Stimulated activated CD4-positive, alpha-beta T cell treated with anti-CD3 and anti-CD28 coated beads, Interleukin-1b, Interleukin-23, amount 100 ng/mL, for 1 hour (primary cell): ENCODE measurements at places on chromosomes 1 and 21.
A peak's percentile ranks its signal among the peaks of the same experiment; 100 is the strongest.

DNA sequence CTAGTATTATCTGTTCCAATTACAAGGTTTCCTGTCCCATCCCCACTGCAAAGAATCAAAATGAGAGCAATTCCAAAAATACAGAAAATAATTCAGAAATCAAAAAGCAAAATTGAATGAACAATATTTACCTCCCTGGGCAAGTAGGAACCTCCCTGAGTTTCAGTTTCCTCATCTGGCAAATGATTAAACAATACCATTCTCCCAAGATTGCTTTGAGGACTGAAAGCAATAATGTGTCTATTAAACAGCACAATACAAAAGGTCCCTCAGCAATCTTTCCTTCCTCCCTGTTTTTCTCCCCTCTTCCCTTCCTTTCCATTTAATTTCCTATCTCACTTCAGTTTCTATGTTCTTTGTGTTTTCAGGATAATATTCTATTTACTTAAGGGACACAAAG is 171.0 kb downstream of the ZC3H11B start:
- no peak for DNase-seq

- no peak for DNase-seq
Observed at GRCh38 chr1:14435368-14436023, 163.0 kb upstream of the KAZN start.

DNA sequence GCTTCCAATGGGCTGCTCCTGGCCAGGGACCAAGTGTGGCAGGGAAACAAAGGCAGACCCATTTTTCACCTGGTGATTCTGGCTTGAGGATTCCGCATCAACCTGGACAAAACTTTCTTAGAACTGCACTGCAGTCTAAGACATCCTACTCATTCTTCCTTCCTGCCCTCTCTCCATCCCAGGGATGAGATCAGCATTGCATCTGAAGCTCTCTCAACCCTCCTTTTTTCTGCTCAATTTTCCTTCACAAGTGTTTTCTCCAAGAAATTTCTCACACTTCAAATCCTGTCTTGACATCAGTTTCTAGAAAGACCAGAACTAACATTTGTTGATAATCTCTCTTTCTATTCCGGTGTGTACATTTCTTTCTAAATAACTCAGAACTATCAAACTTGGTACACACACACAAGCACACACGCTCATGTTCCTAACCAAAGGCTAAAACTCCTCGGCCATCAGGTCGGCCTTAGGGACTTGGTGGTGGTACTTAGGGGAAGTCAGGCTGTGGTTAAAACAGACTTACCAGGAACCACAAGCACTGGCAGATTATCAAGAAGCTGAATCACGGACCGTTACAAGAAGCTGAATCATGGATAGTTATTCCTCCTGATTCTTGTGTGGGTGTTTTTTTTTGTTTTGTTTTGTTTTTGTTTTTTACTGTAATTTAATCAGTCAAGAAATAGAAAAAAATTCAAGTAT is 21.0 kb upstream of the CXADR start:
- DNase-seq = no peak

- peak; percentile 37 for DNase-seq
Observed at GRCh38 chr1:9315411-9316079, 22.9 kb downstream of the SPSB1 start.

DNA sequence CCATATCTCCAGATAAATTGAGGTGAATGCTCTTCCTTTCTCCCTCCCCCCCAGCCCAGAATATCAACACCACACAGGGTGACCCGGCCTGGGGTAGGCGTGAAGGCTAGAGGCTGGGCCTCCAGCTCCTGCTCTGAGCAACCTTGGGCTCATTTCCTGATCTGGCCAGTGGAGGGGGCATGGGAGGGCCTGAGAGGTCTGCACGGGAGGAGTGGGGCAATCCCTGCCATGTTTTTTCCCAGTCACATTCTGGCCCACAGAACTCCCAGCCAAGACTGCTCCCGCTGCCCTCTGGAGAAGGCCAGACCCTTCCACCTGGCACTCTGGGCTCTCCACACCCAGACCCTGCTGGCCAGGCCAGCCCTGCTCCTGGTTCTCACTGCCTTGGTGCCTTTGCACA is 3.9 kb downstream of the CLDN19 start:
- no peak for DNase-seq

DNA sequence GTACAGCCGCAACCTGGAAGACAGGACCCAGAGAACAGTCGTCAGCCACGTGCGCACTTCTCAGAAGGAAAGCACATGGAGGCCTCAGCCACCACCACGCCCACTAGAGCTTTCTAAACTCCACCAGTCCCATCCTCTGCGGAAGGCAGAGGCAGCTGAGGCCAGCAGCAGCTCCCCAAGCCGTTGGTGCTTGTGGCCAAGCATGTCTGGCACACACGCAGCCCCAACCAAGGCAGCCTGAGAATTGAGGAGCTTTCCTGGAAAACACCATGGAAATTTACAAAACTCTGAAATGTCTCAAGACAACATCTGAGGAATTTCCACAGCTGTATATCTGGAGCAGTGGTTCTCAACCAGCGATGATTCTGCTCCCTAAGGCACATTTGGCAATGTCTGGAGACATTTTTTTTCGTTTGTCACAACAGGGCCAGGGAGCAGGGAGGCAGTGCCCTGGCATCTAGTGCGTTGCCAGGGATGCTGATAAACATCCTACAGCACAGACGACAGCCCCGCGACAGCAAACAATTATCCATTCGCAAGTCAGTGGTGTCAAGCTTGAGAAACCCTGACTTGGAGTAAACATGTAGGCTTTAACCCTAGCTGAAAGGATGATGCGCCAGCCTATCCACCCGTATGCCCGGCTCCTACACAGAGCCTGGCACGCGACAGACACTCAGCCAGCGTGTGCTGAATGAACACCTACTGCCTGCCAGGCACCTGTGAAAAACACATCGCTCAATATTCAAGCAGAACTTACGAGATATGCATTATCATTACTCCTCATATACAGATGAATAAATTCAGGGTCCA is 24.7 kb downstream of the NPHP4 start:
- no peak for DNase-seq

GRCh38 chr1:190049314-190049713 is 428.4 kb downstream of the BRINP3 start:
- DNase-seq = no peak

GRCh38 chr1:117942293-117942692 is 12.8 kb downstream of the WDR3 start:
- no peak for DNase-seq

GRCh38 chr1:35428360-35428759 is 128.8 kb downstream of the KIAA0319L start:
- DNase-seq = no peak

- no peak for DNase-seq
Observed at GRCh38 chr1:14817223-14818170, 219.0 kb downstream of the KAZN start.

DNA sequence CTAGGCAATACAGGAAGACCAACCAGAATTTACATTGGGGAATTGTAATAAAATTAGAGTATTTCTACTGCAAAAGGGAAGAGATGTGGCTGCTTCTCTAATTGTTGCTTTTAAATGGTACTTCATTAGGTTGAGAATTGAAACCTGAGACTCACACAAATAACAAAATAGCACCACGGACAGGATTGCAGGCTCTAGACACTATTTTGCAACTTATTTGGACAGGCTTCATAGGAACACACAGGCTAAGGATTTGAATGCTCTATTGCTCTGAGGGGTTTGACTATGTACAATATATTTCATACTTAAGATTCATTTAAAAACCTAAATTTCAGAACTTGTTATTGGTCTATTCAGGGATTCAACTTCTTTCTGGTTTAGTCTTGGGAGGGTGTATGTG is 79.6 kb downstream of the ATP1B1 start:
- DNase-seq = no peak

DNA sequence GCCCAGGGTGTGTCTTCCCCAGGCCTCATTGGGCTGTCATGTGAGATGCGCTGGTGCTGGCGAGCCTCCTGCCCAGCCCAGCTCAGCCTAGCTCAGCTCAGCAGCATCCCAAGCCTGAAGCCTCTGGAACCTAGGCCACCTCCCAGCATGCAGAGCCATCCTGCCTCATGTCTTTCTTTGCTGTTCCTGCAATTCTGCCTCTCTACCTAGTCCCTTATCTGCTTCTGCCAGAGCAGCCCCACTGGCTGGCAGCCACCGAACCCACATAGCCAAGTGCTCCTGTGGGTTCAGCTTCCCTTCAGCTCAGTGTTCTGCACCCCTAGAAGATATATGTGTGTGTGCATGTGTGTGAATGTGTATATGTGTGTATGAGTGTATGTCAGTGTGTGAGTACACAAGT is 291.5 kb upstream of the VAMP3 start:
- DNase-seq = no peak

GRCh38 chr1:211551638-211552460 is 27.1 kb downstream of the SLC30A1 start:
- DNase-seq = no peak

DNA sequence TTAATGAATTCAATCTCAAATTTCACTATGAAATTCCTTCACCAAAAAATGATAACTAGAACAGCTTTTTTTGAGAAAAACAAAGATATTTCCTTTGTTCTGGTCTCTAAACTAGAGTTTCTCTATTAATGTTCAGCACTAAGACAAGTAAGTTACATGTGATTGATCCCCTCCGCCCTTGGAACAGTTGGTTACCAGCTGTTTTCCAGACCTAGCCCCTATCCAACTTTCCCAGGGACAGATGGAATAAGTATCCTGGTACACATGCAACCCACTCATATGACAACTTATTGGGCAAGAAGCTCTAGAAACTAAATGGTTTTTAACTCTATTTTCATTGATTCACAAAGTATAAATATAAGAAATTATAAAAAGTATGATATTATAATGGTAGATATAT is 140.4 kb downstream of the COP1 start:
- DNase-seq = no peak

DNA sequence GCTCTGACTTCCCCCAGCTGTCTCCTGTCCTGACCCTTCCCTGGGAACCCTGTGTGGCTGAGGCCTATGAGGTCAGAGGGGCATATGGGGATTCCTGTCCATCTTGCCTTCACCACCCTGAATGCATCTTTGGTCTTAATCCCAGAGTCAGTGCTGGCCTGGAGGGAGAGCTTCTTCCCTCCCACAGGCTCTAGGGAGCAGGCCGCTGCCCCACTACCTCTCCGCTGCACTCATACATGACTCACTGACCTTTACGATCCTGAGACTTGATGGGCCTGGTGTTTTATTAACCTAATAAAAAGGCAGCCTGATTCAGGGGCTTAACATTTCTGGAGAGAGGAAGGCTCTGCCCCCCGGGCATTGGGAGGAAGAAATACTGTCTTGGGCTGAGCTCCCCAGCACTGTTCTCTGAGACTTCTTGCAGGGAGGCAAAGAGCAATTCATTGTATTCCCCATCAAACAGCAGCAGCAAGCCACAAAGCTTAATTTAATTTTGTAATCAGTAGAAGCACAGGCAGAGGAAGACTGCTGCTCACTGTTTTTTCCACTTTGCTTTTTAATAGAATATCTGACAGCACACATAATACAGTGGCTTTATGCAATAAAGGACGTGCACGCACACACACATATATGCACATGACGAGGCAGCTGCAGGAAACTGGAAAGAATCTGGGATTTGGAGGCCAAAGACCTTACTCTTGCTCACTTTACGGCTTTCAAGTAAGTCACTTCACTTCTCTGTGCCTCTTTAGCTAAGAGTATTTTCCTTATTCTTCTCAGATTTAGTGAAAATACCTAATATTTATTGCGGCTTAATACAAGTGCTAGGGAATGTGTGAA is 89.2 kb upstream of the GRIK3 start:
- no peak for DNase-seq

DNA sequence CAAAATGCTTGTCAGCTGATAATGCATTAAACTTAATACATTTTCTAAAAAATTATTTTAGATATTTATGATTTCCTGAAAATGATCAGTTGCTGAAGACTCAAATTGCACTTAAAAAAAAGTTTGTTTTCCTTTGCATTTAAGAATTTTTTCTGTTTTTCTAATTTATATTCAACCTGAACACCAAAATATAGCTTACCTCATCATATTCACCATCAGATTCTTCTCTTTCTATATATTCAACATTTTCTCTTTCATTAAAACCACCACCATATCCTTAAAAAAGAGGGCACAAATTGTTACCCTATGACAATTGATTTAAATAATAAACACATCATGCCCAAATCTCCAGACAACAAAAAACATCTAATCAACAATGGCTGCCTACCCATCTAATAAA is 8.6 kb downstream of the ZRANB2 start:
- no peak for DNase-seq

DNA sequence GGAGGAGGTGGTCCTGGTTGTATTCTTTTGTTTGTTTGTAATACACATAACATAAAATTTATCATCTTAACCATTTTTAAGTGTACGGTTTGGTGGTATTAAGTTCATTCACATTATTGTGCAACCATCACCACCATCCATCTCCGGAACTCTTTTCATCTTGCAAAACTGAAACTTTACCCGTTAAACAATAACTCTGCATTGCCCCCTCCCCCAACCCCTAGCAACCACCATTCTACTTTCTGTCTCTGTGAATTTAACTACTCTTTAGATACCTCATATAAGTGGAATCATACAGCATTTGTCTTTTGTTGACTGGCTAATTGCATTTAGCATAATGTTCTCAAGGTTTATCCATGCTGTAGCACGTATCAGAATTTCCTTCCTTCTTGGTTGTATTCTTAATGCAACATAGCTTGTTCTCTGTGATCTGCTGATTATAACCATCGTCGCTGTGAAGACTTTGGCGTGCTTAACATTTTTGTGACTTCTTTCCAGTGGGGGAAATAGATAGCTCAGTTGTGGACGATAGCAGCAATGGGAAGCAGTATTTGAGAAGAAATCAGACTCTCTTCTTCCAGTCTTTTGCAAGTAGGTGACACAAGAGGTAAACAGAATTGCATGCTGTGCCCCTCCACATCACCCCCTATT is 117.5 kb upstream of the HOOK1 start:
- no peak for DNase-seq

GRCh38 chr1:199758626-199759255 is 268.8 kb upstream of the NR5A2 start:
- no peak for DNase-seq

DNA sequence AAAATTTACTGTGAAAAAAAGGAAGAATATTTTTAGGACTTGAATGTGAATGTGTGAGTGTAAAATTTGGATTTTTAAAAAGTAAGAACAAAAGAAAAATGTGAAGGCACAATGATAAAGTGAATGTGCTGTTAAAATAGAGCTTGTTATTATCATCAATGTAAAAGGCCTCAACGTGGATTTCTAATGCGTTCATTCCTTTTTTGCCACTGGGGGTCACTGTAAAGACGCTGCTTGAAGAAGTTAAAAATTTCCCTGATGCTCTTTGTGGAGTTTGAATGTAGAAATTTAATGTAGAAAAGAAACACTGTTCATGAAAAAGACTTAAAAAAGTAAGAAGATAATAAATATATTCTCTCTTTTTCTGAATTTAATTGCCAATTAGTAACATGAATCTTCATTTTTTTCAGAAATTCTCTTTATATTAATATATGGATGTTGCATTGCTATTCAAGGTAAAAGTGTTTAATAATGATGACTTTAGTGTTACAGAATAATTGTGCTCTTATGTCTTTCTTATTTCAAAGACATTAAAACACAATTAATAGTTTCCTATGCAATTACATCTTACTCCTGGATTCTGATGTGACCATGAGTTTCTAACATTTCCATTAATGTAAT is 161.5 kb downstream of the DNM3 start:
- no peak for DNase-seq

GRCh38 chr1:25088180-25088701 is 144.1 kb downstream of the SYF2 start:
- DNase-seq = no peak
